GDM1 (cell line): ENCODE measurements at places on chromosomes 2 and 18.

- no peak for DNase-seq
Observed at GRCh38 chr18:7537145-7537544, 30.0 kb upstream of the PTPRM start.

DNA sequence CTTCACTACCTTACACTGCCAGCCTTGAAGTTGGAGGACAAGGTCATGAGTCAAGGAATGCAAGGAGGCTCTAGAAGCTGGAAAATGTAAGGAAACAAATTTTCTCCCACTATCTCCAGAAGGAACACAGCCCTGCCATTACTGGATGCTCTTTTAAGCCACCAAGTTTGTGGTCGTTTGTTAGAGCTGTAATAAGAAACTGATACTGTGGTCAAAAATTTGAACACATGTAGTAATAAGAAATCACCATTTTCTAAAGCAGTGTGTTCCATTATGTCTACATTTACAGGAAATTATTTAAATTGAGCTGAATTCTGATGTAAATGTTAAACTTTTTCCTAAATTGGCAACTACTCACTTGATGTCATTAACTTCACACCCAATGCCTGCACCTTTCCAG is 729.0 kb downstream of the KCNJ3 start:
- no peak for DNase-seq

DNA sequence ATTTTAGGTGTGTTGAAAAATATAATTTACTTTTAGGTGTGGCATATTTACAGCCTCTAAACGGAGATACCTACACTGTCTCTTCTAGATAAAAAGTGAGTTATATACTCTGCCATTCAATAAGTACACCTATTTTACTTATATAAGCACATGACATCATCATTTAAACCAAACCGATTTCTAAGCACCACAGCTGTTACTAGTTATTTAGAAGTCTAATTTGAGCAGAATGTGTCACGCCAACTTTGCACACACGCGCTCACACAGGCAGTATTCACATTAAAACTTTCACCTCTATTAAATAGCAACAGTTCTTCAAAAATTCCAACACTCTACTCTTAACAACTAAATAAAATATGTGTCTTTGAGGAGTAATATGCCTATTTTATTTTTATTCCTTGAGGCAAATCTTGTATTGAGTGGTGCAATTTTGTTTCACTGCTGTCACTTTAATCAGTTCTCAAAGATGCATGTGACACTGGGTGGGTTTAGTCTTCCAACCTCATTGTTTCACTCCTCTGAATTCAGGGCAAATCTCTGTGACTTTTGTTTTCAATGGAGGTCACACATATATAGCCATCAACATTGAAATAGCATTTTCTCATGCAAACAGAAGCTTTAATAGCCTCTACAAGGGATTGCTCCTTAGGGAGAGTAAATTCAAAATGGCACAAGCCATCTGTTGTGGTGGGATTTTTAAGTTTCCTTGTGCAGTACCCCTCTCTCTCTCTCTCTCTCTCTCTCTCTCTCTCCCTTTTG is 721.0 kb downstream of the PLCL1 start:
- no peak for DNase-seq

DNA sequence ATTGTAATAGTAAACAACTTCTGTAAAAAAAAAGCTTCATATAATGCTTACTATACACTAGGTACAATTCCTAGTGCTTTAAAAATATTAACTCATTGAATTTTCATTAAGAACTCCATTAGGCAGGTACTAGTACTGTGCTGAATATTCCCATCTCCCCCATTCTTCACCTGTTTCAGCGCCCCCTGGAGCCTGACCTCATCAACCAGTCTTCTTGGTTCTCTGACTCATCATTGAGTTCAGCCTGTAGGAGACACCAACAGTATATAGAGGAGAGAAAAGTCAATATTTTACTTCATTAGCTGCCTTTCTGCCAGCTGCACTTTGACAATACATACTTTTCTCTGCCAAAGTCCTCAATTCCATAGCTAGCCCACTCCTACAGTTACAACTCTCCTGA is 1009.9 kb upstream of the KLHL29 start:
- DNase-seq, result no peak

GRCh38 chr2:45836740-45837139 is 185.3 kb downstream of the PRKCE start:
- no peak for DNase-seq
